Stimulated activated CD4-positive, alpha-beta T cell treated with anti-CD3 and anti-CD28 coated beads, Interleukin-2, amount 100 ng/mL, for 24 hours (primary cell): ENCODE measurements at places on chromosomes 7 and 10.
A peak's percentile ranks its signal among the peaks of the same experiment; 100 is the strongest.

DNA sequence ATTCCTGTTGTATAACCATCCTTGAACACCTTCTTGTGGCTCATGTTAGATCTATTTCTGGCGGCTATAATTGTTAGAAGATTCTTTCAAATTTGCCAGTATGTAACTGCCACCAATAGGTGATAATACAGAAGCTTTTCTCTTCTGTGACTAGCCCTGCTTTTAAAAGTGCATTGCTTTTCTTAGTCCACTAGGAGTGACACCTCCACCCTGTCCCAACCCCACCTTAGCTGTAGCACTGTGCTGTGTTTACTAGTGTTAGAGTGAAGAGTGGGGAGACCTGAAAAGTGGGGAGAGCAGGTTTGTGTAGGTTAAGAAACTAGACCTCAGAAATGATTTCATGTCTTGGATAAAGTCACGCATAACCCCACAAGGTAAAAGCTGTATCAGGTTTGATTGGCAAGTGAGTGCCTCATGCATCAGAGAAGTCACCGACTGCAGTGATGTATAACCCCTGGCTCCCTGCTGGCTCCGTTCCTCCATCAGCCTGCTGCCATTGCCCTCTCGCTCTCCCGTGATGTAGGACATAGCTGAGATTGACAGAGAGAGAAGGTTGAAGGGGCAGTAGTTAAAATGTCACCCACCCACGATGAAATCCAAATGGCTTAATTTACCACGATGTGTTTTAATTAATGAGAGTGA is 12.5 kb downstream of the NPVF start:
- no peak for DNase-seq

GRCh38 chr7:25656581-25657026 is 428.3 kb upstream of the NPVF start:
- no peak for DNase-seq

DNA sequence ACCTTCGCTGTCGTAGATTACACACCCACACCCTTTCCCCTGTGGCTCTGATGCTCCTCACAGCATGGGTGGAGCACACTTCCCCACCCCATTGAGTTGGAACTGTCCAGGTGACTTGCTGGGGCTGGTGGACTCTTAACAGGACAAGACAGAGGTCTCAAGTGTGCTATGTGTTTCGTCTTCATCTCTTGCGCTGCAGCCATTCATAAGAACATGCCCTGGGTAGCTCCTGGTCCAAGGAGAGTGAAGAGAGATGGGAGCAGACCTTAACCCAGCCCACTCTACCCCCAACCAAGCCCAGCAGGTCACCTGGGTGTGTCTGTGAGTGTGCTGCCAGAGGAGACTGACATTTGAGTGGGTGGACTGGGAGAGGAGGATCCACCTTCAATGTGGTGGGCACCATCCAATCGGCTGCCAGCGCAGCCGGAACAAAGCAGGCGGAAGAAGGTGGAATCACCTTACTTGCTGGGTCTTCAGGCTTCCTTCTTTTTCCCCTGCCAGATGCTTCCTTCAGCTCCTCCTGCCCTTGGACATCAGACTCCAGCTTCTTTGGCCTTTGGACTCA is 112.4 kb downstream of the HTR5A start:
- no peak for DNase-seq

DNA sequence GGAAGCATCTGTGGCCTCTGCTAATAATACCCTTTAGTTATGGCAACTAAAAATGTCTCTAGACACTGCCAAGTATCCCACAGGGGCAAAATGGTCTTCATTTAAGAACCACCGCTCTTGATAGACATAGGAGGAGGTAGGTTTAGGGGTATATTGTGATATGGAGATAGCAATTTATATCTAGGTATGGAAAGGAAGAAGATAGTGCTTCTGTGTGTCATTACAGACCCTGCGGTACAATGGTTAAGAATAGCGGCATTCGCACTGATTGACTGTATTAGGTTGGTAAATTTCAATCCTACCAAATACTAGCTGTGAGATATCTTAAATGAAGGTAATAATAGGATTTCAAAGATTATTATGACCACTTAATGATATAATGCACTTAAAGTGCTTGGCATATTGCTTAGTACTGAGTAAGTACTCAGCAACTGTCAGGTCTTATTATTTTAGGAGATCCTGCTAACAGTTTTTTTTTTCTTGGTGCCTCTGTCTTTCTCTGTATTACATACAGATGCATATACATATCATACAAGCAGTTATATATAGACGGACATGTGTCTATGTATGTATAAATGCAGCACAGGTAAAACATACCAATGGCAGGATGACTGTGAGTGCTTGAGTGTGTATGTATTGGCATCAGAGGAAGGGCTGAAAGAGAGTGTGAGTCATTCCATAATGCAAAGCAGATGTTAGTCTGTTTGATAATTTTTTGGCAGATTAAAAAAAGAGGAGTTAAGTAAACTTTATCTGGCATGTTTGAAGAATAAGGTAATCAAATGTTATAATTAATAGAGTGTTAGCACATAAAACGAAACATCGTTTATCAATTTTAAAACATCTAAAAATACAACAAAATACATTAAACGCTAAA is 50.0 kb upstream of the ITGB8 start:
- no peak for DNase-seq

GRCh38 chr10:73110345-73110849 is at the start of gene NUDT13:
NUDT13 (plus strand) TSS chr10:73110455; CDS start chr10:73114366, 3,911 bp downstream.
- DNase-seq = peak; percentile 55

- no peak for DNase-seq
Measured at GRCh38 chr10:128969551-128969950, 497.5 kb upstream of the MGMT start.

DNA sequence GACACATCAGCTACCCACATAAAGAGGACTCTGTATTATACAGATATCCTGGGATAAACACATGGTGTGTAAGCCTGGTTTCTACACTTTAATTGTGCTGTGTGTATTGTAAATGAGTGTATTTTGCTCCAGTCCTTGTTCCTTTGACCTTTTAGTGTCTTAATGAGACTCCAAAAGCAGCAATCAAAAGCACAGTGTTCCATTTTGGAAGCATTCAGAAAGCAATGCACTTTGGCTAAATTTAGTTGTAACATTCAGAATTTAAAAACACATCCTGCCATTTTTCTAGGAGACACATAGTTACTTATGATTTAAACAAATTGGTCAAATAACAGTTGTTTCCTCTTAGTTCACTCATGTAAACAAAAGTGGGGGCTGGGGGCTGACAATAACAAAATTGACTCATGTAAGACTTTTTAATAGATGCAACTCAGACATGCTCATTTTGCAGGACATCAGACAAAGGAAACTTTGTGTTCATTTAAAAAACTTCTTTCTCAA is 122.2 kb downstream of the GPR37 start:
- DNase-seq = no peak

GRCh38 chr7:46003896-46004875 is 83.1 kb upstream of the IGFBP3 start:
- DNase-seq = no peak

- DNase-seq = no peak
Measured at GRCh38 chr10:37476285-37476684, 350.9 kb downstream of the ANKRD30A start.

DNA sequence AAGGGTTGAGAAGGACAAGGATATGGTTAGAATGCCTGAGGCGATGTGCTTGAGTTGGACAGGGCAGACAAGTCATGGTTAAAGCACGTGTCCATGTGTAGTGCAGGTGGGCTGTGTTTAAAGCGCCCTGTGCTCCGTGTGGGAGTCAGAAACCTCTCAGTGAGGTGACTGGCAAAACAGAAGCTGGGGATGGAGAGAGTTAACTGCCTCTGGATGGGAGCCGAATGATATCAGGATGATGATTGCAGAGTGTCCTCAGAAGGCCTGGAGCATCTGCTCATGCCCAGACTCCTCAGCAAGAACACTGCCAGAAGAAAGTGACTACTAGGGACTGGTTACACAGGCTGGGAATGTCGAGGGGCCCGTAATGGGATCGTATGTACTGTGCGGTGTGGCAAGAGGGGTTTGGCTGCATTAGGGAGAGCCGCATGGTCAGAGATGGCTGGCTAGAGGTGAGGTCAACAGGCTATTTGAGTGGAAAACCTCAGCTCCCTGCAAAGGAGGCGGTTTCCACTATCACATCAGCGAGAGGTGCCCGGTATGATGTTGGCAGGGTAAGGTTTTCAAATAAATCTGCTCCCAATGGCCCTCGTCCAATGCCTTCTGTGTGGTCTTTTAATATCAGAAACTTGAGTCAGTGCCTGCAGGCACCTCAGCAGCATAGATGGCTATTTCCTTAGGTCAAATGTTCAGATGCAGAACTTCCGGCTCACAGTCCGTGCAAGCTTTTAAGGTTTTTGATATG is 26.1 kb upstream of the MRC1 start:
- no peak for DNase-seq
